Activated T-cell treated with anti-CD3 and anti-CD28 coated beads, Interleukin-2, amount 50 U/mL, for 24 hours (primary cell): ENCODE measurements at places on chromosomes 16 and 17.

GRCh38 chr17:61280338-61280737 is 119.3 kb upstream of the TBX2 start:
- no peak for DNase-seq

- DNase-seq, result no peak
Observed at GRCh38 chr16:11047057-11047456, 102.7 kb downstream of the CLEC16A start.

- DNase-seq, result no peak
Observed at GRCh38 chr16:26601335-26601734, 465.4 kb upstream of the C16orf82 start.

GRCh38 chr17:79777120-79777893 is 641 bp upstream of the CBX2 start:
- DNase-seq, result peak; percentile 68

DNA sequence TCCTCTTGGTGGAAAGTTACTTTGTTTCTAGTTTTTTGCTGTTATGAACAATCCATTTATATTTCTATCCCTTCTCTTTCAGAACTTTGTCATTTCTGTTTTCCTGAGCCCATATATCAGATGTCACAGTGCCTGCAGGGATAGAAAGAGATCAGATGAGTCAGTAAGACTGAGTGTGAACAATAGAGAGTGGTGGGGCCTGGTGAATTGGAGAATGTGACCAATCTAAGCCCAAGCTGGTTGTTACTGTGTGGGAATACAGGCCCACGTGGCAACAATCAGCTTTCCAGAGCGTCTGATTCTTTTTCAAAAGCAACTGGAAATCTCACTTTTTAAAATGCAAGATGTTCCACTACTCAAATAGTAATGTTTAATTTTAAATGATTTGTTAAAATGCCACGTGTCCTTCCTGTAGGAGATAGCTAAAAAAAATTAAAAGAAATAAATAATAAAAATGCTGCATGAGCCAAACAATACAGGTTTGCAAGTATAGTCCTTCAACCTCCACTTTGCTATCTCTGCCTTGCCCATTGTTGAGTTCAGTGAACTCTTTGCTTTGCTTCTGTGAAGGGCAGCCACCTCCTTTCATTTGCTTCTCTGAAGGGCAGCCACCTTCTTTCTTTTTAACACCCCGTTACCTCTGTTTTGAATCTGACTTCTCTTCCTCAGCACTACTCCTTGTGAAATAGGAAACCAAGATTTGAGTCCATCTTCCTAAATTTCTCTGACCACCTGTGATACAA is 9.6 kb downstream of the DCTN5 start:
- DNase-seq, result no peak

DNA sequence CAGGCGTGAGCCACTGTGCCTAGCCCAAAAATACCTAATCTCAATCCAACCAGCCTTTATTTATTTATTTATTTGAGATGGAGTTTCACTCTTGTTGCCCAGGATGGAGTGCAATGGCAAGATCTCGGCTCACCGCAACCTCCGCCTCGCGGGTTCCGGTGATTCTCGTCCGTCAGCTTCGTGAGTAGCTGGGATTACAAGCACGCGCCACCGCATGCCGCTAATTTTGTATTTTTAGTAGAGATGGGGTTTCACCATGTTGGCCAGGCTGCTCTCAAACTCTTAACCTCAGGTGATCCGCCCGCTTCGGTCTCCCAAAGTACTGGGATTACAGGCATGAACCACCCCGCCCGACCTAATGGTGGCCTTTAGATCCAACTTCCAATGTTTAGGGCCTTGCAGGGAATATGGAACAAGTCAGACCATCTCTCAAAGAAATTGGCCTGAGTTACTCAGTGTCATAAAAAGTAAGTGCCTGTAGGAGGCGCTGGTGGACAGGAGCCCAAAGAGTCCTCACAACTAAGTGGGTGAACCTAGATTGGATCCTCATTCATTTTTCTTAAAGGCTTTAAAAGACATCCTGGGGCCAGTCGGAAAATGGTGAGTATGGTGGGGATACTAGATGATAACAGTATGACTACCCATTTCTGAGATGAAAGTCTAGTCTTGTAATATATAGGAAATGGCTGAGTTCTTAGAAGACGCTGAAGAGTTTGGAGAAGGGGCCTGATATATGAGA is 4.6 kb downstream of the ZSCAN10 start:
- peak; percentile 53 for DNase-seq

- no peak for DNase-seq
Observed at GRCh38 chr16:637081-638018, 1.2 kb upstream of the METTL26 start.

GRCh38 chr17:29866746-29867404 is 63.2 kb downstream of the SSH2 start:
- DNase-seq, result no peak

DNA sequence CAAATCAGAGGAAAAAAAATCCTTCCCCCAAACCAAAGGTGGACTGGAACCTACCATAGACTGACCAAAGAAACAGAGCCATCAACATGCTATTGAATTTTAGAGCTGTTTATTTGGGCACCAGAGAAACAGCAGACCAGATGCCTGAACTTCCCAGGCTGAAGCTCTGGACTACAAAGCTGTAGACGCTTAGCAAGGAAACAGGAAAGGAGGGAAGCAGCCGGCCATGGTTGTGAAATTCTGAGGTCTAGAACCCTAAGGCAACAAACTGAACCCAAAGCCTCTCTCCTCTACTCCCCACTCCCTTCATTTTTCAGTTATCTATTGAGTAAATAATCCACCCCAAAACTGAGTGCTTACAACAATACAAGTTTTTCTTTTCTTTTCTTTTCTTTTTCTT is 45.4 kb upstream of the MEIOC start:
- no peak for DNase-seq

DNA sequence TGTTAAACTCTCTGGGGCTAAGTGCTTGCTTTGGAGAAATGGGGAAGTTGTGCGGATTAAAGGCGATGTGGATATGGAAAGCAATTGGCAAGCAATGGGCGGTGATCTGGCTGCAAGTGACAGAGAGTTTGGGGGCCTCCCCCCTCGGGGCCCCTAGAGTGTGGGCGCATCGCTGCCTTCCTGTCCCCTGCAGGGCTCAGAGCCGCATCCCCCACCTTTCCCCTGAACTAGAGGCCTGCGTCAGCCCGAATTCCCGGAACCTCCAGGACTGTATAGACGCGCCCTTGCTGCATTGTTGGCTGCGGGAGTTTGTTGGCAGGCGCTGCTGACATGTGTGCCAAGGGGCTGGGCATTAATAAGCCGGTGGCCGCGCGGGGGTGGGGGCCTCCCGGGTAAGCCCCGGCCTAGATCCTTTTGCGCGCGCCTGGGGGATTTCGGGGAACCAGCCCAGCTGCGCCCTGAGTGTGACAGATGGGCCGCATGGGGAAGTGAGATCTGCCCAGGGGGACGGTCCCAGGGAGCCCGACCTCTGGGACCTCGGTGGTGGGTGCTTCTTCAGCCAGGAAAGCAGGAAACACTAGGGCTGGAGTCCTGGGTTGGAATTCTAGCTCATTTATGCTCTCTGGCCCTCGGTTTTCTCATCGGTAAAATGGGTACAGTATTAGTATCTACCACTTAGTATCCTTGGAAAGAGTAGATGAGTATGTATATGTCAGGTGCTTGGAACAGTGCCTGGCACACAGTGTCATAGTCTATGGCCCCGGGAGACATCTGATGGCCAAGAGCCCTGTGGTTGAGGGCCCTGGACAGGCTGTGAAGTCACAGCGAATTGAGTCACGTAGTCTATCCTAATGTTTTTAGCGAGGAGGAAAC is 1.0 kb downstream of the EEF2K start:
- peak; percentile 81 for DNase-seq

DNA sequence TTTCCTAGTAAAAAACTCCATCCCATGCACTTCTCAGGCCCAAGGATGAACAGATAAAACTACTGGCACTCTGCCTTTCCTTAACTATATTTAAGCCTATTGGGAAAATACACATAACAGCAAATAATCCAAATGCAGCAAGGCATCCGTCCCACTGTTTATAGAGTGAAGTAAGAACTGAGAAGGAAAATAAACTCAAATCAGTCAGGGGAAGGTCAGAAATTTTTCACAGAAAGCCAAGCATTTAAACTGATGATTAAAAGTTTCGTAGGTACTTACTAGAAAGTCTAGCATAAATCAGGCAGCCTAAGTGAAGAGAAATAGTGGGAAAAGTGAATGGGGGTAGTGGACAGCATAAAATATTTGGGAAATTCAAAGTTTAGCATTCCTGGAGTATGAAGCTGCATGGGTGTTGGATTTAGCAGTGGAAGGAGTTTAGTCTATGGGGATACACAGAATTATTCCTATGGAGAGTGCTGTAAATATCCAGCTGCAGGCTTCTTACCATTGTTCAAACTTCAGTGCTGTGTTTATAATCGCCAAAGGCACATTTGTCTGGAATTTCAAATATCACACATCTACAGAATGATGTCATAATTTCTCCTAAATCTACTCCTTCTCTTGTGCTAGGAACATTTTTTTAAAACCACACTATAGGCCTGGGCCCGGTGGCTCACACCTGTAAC is 1131.0 kb upstream of the GOT2 start:
- no peak for DNase-seq

GRCh38 chr17:1082579-1082978 is 85.7 kb downstream of the TIMM22 start:
- no peak for DNase-seq
